Stimulated activated naive CD4-positive, alpha-beta T cell treated with Interleukin-2 at 50 U/mL for 16 hours (primary cell): ENCODE measurements at places on chromosomes 3 and 15.

GRCh38 chr15:45307230-45307924 lies 55.3 kb downstream of the SLC28A2 start:
- DNase-seq, result no peak

DNA sequence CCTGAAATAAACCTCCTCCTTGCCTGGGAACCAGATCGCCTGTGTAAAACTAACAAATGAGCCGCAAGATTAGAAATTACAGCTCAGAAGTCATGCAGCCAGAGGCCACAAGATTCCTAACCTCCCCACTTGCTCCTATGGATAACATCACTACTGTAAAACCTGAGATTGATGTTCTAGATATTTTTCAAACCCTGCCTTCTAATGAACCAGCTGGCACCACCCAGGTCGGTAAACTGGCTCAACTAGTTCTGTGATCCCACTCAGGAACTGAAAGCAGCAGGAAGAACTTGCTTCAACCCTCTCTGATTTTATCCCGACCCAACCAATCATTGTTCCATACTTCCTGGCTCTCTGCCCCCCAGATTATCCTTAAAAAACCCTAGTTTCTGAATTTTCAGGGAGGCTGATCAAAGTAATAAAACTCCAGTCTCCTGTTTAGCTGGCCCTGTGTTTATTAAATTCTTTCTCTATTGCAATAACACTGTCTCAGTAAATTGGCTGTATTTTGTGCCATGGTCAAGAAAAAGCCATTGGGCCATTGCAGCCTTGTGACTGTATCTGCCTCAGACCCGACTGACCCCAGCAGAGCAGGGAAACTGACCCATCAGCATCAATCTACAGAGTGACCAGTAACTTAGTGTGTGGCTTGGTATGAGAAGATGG lies 98.9 kb downstream of the RPLP1 start:
- no peak for DNase-seq

- no peak for DNase-seq
Measured at GRCh38 chr15:101492766-101493692, 3.5 kb upstream of the PCSK6 start.

GRCh38 chr3:188343894-188344293 lies 189.9 kb downstream of the LPP start:
- DNase-seq, result no peak

DNA sequence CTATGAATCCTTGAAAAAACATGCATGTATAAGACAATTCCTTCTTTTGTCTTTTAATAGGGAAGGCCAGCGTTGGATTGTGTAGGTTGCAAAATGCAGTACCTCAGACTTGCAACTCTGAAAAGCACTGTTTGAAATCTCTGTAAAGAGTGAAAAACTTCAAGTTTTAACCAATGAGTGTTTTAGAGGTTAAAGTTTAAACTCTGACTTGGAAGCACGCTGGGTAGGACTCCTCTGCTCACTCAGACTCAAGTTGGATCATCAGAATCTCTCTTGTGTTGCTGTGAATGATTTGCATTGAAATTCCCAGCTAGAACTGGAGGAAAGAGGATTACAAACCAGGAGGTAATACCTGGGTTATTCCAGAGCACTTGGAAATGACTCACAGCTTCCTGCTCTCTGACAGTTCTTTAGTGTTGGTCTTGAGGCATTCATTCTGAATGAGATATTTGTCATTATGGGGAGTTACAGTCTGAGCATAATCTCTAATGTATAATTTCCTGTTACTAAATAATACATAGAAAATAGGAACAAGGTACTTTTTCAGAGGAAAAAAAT lies 49.1 kb downstream of the PLS1 start:
- DNase-seq, result no peak

GRCh38 chr15:77507911-77508310 lies 87.2 kb downstream of the HMG20A start:
- DNase-seq, result no peak

DNA sequence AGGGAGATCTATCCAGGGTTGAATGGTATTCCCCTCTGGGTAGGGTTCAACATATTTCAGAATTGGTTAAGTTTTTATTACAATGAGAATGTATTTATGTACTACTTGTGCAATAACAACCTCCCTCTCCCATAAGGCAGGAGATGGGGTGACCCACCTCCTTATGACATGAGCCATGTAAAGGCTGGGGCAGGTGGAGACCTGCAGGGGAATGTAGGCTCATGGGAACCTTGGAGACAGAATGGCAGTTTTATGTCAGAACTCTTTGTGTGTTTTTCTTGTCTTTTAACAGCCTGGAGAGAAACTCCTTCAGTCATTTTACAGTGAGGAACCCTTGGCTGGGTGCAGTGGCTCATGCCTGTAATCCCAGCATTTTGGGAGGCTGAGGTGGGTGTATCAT lies 24.6 kb upstream of the INSYN1 start:
- no peak for DNase-seq

- DNase-seq, result no peak
Measured at GRCh38 chr3:17798000-17798399, 55.6 kb upstream of the TBC1D5 start.

- DNase-seq, result no peak
Measured at GRCh38 chr3:16480861-16481545, 32.5 kb downstream of the RFTN1 start.

GRCh38 chr3:124492824-124493223 lies 237.4 kb upstream of the UMPS start:
- no peak for DNase-seq

- no peak for DNase-seq
Measured at GRCh38 chr3:126746395-126747177, 42.5 kb downstream of the CHCHD6 start.
